ENCODE measurements at places on chromosomes 6 and 20.

- no peak for DNase-seq
These were observed 152.7 kb upstream of the FKBP1C start for GRCh38 chr6:63058601-63059000.

- no peak for DNase-seq
These were observed 111.2 kb upstream of the SUPT3H start for GRCh38 chr6:45488889-45489288.

GRCh38 chr20:60630609-60631008 lies 621.5 kb upstream of the CDH4 start:
- peak; percentile 90 for DNase-seq

- no peak for DNase-seq
These were observed 82.7 kb downstream of the TIAM2 start for GRCh38 chr6:155077784-155078183.

DNA sequence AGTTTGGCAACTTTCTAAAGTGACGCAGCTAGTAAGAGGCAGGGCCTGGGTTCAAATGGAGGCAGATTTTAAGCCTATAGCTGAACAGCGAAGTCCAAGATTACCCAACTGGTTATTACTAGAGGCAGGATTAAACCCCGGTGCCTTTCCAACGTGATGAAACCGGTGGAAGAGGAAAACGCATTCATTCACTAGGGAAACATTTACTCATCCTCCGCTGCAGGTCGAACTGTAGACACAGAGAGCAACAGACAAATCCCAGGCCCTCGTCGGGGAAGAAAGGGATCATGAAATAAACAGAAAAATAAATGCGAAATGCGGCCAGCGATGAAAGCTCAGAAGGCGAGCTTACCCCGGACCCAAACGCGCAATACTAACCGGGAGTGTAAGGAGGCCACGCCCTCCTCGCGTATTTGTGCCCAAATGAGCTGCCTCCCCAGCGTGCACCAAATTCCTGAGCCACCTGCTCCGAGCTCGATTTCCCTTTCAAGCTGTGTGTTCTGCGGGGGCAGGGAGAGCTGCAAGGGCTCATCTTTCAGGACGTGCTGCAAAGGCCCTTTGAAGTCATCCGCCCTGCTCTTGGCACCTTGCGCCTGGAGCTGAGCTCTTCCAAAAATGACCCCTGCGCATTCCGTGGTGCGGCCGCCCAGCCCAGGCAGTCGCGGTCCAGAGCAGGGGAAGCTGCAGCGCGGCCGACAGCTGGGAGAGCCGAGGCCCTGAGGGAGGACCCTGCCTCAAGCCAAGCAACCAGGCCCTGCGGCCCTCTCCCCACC lies 46.9 kb downstream of the PDYN start:
- no peak for DNase-seq

DNA sequence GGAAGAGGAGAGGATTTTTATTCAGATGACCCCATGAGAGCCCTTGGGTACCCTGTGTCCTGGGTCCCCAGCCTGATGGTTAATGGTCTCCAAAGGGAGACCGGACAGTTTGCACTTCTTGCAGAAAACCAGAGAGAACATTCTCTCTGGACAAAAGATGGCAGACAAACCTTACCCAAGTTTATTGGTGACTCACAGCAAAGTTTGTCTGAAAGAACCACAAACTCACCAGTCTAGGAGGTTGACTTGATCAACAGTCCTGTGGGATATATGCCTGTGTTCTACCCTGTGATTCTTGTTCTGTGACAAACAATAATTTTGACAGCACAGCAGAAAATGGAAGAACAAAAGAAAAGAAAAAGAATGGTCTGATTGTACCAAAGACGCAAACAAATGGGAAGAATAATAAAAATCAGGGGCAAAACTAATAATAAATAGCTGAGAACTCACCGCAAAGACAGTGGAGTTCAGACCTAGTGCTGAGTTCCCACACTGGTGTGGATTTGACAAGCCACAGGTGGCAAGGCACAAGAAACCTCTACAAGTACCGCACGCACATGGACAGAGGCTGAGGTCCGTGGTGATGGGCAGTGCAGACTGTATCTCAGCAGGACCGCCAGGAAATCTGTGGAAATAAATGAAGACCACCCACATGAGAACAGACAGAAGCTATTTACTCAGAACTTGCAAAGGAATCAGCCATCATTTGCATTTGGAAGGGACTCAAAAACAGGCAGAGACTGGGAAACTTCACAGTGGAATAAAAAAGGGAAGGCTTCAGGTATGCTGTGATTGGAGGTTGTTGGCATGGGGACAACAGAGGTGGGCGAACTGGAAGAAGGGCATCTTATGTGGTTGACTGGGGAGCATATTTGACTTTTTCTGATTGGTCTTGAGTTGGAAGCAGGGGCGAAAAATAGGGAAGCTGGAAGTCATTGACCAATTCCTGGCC lies 246.3 kb upstream of the RNF24 start:
- no peak for DNase-seq

- DNase-seq = no peak
These were observed 53.2 kb upstream of the CD2AP start for GRCh38 chr6:47424436-47424836.

DNA sequence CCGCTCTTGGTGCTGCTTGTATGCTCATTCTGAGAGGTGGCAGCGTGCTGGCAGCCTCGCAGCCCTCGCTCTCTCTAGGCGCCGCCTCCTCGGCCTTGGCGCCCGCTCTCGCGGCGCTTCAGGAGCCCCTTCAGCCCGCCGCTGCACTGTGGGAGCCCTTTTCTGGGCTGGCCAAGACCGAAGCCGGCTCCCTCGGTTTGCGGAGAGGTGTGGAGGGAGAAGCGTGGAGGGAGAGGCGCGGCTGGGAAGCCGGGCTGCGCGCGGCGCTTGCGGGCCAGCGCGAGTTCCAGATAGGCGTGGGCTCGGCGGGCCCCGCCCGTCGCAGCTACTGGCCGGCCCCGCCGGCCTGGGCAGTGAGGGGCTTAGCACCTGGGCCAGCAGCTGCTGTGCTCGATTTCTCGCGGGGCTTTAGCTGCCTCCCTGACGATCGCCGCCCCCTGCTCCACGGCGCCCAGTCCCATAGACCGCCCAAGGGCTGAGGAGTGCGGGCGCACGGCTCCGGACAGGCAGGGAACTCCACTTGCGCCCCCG lies 19.5 kb upstream of the FAM8A1 start:
- DNase-seq = no peak

DNA sequence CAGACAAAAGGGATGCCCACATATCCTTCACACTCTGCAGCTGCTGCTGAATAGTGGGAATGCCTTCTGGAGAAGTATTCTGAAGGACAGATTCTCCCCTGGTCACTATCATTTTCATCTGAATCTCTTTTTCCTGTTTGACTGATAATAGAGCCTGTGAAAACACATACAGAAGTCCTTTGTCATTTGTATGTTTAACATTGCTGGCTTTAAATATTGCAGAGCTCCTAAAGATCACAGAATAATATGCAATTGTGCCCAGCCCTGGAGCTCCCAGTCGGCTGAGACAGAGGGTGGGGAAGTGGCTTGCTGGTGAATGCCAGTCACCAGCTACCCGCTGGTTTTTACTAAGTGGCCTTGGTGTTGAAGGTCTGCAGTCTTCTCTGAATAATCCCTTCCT lies 272.3 kb downstream of the SYNE1 start:
- no peak for DNase-seq

- no peak for DNase-seq
These were observed 70.5 kb upstream of the DUSP22 start for GRCh38 chr6:221531-222349.

Data from NCI-H748 treated with DMSO at 0.1 percent for 48 hours (cell line).